Activated T-cell treated with anti-CD3 and anti-CD28 coated beads, Interleukin-2, amount 50 U/mL, for 72 hours (primary cell): ENCODE measurements at places on chromosomes 3 and 15. TPM values are rescaled to one million over a fixed set of nuclear protein-coding genes. Genes with fewer than 3 reads are reported as not detected.

The FYCO1 gene
- total RNA-seq = 25.1 TPM

The PLA2G4E gene
- total RNA-seq = not detected

The HHLA2 gene
- total RNA-seq = 1.9 TPM

The SH2D7 gene
- not detected for total RNA-seq

The CPN2 gene
- not detected for total RNA-seq

The LNP1 gene
- total RNA-seq = 3.1 TPM

The SCAMP2 gene
- 77.0 TPM for total RNA-seq

The PLA1A gene
- total RNA-seq = 0.79 TPM

The RAP2B gene
- 13.1 TPM for total RNA-seq

The TRIM59 gene
- total RNA-seq = 41.8 TPM

The ZMYND10 gene
- total RNA-seq = 1.2 TPM

The LDHAL6B gene
- not detected for total RNA-seq

The BBX gene
- 65.1 TPM for total RNA-seq

The C3orf80 gene
- total RNA-seq = 0.10 TPM

The CYP1A2 gene
- not detected for total RNA-seq

The ZNF774 gene
- total RNA-seq = 0.60 TPM

The TLR9 gene
- total RNA-seq = 1.2 TPM

The PPP1R14D gene
- not detected for total RNA-seq

The SERPINI2 gene
- total RNA-seq = not detected

The ACTRT3 gene
- total RNA-seq = 0.46 TPM

The LEKR1 gene
- total RNA-seq = 1.0 TPM

The ADAMTS9 gene
- total RNA-seq = not detected

The HHATL gene
- not detected for total RNA-seq

The ELL3 gene
- total RNA-seq = 4.3 TPM

The NEK11 gene
- 2.7 TPM for total RNA-seq

The FRG2C gene
- total RNA-seq = not detected

The GOLGA8B gene
- total RNA-seq = 318 TPM

The RETNLB gene
- total RNA-seq = not detected

The NCBP2 gene
- 71.4 TPM for total RNA-seq

The GOLGA8R gene
- total RNA-seq = 2.6 TPM

The LRRC34 gene
- 4.5 TPM for total RNA-seq

The TMC3 gene
- not detected for total RNA-seq

The ADGRG7 gene
- not detected for total RNA-seq

The STAC gene
- total RNA-seq = not detected

The SRGAP3 gene
- total RNA-seq = 3.0 TPM

The ZPLD1 gene
- total RNA-seq = 0.32 TPM

The ACOX2 gene
- total RNA-seq = not detected

The C15orf62 gene
- total RNA-seq = 1.7 TPM

The SPATA12 gene
- not detected for total RNA-seq

The IRAK2 gene
- 9.4 TPM for total RNA-seq

The KBTBD13 gene
- not detected for total RNA-seq

The SOX2 gene
- total RNA-seq = 0.16 TPM

The ZBTB47 gene
- total RNA-seq = 0.55 TPM

The CX3CR1 gene
- 2.7 TPM for total RNA-seq

The PLXNA1 gene
- 5.2 TPM for total RNA-seq

The ADPRH gene
- total RNA-seq = 6.3 TPM

The CPEB1 gene
- total RNA-seq = 0.48 TPM

The MYLK gene
- not detected for total RNA-seq

The SMCO1 gene
- not detected for total RNA-seq

The GOLGA6B gene
- total RNA-seq = 0.51 TPM

The IGSF10 gene
- total RNA-seq = not detected

The SLC9C1 gene
- total RNA-seq = not detected

The B3GALNT1 gene
- total RNA-seq = 2.7 TPM

The CRELD1 gene
- 18.8 TPM for total RNA-seq
